Skeletal muscle cell (primary cell): ENCODE measurements at places on chromosomes 1 and 21.

DNA sequence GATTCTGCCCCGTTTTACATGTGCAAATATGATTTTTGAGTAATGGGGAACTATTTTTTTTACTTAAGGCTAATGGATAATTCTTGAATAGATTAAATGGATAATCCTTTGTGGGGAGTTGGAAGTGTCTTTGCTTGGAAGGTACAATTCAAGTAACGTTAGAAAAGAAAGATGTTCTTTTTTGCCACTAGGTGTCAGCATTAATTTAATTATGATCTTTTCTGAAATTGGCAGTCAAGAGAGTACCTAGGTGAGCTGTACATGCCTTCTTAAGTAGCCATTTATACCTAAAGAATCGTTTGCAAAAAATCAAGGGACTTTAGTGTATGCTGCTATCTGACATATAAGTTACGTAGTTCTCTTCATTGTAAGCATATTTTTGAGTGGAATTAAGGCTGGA lies 2.2 kb downstream of the FBXO28 start:
- peak; percentile 17 for DNase-seq

GRCh38 chr1:84619383-84620102 lies 45.3 kb upstream of the CTBS start:
- peak; percentile 62 for DNase-seq

DNA sequence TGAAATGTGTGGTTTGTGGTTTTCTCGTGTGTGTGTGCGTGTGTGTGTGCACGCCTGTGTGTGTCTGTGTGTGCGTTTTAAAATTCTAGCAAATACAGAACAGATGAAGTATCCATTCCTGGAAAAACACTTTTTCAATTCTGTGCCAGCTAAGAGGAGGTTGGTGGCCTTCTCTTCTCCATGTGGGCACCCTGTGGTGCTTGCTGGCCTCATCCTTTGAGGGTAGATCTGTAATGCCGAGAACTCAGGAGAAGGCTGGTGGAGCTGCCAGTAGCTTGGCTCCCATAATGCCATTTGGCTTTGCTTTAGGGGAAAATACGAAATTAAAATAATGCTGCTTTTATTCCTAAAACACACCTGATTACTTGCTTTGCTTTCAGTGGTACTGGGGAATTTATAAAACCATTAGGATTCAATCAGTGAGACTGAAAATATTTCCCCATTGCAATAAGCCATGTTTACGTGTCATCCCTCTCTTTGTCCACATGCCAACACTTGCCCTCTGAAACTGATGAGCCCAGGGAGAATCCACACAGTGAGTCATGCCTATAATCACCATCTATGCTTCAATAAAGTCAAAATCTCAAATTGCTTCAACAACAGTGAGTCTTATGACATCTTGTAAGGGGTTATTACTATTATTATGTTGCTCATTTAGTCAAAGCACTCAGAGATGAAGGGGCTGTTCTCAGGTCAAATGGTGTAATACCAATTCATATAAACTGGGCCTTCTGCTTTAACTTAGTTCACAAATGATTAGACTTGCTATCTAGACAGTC lies 39.2 kb downstream of the ABCA4 start:
- DNase-seq = peak; percentile 94

DNA sequence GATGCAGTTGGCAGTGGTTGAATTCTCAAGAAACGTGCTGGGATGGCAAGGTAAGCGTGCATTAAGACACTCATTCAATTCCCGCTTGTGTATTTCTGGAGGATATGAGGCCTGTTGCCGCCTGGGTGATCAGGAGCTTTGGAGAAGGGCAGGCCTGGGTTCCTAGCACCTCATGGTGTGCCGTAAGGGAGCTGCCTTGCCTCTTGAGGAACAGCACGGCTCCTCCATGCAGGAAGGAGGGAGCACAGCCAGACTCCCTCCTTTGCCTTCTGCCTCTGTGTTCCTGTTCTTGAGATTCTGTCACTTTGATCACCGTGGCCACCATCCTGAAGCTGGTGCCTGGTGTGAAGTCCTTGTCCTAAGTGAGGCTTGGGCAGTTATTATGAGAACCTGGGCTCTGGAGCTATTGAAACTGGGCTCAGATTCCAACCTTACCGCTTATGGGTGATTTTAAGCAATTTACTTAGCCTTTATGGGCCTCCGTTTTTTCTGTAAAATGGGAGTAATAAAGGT lies 18.3 kb downstream of the SLFNL1 start:
- DNase-seq = no peak

GRCh38 chr1:83889707-83890106 lies 109.2 kb downstream of the TTLL7 start:
- DNase-seq = no peak
